Activated B cell treated with CpG ODN at 0.5 μM for 24 hours (primary cell): ENCODE measurements at places on chromosomes 12 and 14. TPM values are rescaled to one million over a fixed set of nuclear protein-coding genes. Genes with fewer than 3 reads are reported as not detected.

The TAS2R30 gene
- total RNA-seq, result 3.4 and 6.3 TPM in 2 replicates

The GLT8D2 gene
- not detected in 2 replicates for total RNA-seq

- DNase-seq, result no peak
Measured at GRCh38 chr12:132619386-132620112, 973 bp downstream of the P2RX2 start.

DNA sequence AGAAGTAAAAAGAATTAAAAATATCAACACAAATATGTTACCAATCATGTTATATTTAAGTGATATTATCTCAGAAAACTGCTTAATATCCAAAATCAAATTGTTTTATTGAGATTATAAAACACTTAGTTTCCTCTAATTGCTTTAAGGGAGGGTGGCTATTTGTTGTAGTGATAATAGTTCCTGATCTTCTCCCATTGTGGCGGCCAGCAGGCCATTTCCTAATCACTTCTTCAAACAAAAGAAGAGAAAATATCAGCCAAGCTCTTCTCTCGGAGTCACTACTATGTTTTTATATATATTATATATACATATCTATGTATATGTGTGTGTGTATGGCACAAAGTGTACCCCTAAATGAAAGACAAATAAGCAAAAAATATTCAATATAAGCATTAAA is 31.5 kb downstream of the ERO1A start:
- no peak for DNase-seq

GRCh38 chr14:56896922-56897321 is 86.6 kb upstream of the OTX2 start:
- no peak for DNase-seq

DNA sequence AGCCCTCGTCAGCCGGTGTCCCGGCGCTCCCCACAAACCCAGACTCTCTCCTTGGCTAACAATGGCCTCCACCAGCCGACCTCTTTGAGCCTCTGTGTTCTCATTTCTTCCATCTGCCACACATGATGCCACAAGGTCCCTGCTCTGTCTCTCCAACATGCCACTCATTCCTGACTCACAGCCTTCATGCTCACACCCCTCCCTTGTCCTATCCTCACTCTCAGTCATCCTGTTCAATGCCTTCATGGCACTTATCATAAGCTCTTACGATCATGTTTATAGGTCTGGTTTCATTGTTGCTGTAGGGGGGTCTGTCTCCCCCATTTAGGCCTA is 9.6 kb upstream of the SERPINA11 start:
- DNase-seq, result no peak

- no peak for DNase-seq
Measured at GRCh38 chr12:13169272-13169671, 27.3 kb upstream of the EMP1 start.

- no peak for DNase-seq
Measured at GRCh38 chr12:55970775-55971174, 3.1 kb upstream of the RAB5B start.
